ENCODE measurements at places on chromosomes 1 and 21.

- no peak for DNase-seq
These were observed 9.7 kb downstream of the RD3 start for GRCh38 chr1:211482306-211482705.

- DNase-seq, result no peak
These were observed 7.1 kb upstream of the ZSCAN20 start for GRCh38 chr1:33465316-33465715.

DNA sequence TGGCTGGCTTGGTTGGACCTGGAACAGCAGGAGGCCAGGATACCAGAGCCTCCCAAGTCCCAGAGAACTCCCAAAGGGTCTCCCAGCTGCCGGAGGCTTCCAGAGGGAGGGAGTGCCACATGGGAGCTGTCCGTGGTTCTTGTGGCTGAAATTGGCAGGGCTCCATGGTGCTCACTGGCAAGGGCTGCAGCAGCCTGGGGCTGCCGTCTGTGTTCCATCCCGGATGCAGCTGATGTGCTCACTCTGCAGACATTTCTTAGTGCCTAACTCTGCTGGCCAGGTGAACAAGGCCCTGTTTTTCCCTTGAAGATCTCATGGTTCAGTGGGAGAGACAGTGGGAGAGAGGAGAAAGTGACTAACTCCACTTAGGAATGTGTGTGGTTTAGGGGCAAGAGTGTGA is 261.1 kb downstream of the CAMTA1 start:
- DNase-seq, result peak; percentile 28

DNA sequence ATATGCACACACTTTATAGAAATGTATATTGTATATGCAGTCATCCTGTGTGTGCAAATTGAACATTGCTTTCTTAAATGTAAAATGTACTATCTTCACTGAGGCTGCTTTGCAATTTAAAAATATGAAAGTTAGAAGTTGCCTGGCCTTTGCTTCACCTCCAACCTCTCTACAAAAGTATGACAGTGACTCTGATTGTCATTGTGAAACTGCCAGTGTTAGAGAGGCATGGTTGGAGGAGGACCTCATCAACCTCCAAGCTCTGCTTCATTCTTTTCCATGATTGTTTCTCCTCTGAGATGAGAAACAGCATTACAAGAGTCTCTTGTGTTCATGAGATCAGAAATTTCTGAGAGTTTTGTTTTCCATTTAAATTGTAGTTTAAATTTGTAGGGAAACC is 185.5 kb downstream of the ZC3H11B start:
- no peak for DNase-seq

GRCh38 chr1:85453640-85454194 is 11.2 kb downstream of the DDAH1 start:
- no peak for DNase-seq

- no peak for DNase-seq
These were observed 19.6 kb upstream of the KCNQ4 start for GRCh38 chr1:40763742-40764532.

- no peak for DNase-seq
These were observed 104.4 kb downstream of the PHTF1 start for GRCh38 chr1:113654883-113655282.

- no peak for DNase-seq
These were observed 66.8 kb upstream of the ANGPTL1 start for GRCh38 chr1:178937695-178938094.

DNA sequence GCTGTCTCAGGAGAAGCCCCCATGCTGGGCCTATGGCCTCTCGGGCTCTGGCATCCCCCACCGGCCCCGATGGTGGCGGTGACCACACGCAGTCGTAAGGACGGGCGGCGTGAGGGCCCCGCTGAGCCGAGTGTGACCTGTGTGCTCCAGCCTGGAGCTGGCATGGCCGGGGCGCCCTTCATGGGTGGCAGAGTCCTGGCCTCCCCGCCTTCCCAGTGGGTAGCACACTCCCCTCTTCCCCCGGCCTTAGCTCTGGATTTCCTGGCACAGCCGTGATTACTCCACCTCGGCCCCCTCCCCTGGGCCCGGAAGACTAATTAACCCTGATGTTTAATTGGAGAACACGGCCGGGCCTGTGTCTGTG is 44.6 kb downstream of the SLX9 start:
- no peak for DNase-seq

- DNase-seq, result no peak
These were observed 23.5 kb downstream of the UBE2T start for GRCh38 chr1:202317941-202318925.

DNA sequence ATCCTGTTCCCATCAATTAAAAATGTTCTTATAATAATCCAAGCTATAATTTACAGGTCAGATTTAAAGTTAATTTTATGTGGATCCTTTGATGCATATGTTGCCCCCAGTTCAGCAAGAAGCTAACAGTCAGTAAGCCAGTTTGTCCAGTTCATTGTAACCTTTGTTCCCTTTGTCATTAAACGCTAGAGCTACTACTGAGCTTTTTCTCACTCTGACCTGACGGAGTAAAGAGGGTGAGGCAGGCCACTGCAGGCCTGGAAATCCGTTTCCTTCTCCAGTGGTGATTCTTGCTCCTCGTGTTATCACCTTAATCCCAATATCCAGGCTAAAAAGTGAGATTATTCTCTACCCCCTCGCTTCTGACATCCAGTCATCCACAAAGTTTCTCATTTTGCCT is 10.2 kb downstream of the YBX1 start:
- no peak for DNase-seq

- DNase-seq, result no peak
These were observed 75.5 kb upstream of the ANGPTL1 start for GRCh38 chr1:178946416-178946815.

- no peak for DNase-seq
These were observed 73.6 kb upstream of the LYST start for GRCh38 chr1:235940285-235940684.

DNA sequence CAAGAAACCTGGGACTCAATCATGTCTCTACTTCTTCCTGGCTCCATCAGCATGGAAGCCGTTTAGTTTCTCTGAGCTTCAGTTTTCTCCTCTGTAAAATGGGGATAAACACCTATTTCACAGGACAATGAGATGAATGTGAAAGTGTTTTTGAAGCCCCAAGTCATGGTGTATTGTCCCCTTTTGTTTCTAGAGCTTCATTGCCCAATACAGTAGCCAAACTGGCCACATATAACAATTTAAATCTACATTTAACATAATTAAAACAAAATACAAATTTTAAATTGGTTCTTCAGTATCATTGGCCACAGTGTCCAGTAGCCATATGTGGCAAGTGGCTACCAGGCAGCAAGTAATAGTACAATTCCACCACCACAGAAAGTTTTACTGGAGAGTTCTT is 2.3 kb upstream of the EFCAB14 start:
- no peak for DNase-seq

DNA sequence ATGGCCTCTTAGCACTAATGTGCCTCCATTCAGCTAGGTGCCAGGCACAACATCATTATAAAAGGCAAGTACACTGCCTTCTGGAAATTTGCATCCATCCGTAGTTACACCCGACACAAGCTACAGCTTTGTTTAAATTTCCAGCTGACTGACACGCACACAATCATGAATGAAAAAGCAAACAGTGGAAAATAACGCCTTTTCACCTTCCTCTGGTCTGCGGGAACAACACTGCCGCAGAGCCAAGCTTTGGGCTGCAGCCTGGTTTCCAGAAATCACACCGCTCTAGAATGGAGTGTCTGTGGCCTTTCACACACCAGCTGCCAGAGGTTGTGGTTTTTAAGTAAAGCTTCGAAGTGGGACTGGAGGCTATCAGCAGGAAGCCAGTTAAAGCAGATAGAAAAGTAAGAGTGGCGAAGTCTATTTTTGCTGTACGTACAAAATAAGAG is 142.8 kb upstream of the COA6 start:
- DNase-seq, result no peak

DNA sequence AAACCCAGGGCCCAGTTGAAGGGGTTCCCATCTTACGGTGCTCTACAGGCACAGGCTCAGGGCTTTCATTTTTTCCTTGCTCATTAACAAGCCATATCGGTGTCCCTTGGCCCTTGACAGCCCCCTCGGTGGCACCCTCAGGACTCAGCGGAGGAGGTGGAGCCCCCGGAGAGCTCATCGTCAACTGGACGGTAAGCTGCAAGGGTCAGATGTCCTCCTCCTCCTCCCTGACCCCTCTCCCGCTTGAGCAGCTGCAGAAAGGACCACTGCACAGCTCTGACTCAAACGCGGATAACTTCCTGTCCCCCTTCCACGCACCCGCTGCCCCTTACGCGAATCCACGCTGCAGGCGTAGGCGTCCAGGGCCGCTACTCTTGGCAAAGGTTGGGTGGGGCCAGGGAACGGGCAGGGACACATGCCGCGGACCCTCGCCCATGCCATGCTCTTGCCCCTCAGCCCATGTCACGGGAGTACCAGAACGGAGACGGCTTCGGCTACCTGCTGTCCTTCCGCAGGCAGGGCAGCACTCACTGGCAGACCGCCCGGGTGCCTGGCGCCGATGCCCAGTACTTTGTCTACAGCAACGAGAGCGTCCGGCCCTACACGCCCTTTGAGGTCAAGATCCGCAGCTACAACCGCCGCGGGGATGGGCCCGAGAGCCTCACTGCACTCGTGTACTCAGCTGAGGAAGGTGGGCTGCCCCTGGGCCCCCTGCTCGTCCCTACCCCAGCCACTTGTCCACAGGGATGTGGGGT is 14.7 kb downstream of the TMEM81 start:
- no peak for DNase-seq

DNA sequence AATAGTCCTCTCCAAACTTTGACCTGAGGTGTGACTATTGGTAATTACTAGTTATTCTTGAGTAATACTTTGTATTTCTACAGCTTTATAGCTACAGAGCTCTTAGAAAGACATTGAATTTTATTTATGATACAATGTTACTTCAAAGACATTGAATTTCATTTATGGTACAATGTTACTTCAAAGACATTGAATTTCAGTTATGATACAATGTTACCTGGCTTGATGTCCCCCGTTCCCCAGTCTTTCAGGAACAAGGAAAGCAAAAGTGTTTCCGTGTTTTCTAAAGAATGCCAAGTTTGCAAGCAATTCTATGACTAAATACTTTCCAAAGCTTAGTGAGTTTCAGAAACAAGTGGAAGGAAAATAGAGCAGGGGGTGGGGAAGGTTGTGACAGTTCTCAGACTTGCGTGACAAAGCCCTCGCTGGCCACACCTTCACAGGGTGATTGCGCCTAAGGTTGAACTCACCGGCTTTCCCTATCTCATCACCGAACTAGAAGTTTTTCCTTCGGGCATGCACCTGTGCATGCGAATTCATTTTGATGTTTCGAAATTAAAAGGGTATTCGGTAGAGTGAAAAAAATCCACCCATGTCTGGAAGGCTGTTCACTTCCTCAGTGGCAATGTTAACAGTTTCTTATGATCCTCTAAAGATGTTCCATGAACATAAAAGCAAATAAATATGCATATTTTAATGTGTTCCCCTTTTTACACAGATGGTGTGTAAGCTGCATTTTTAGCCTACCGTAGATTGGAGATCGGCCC is 909 bp upstream of the PAXBP1 start:
- DNase-seq, result no peak

- DNase-seq, result no peak
These were observed 25.5 kb upstream of the GTF2B start for GRCh38 chr1:88916883-88917282.

- DNase-seq, result no peak
These were observed 9.5 kb downstream of the RNU1-2 start for GRCh38 chr1:16905110-16905867.

- no peak for DNase-seq
These were observed 26.4 kb upstream of the RUNX1 start for GRCh38 chr21:35075546-35075945.

DNA sequence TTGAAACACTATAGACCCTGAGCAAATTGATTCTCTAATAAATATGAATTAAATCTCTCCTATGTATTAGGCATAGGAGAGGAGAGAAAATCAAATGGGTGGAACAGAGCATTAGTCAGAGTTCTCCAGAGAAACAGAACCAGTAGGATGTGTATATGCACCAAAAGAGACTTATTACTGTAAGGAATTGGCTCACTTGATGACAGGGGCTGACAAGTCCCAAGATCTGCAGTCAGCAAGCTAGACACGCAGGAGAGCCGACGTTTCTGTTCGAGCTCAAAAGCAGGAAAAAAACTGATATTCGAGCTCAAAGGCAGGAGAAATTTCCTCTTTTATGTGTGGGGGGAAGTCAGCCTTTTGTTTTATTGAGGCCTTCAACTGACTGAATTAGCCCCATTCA is 259.2 kb upstream of the KAZN start:
- DNase-seq, result no peak

- DNase-seq, result peak; percentile 43
These were observed 216.0 kb downstream of the DYRK1A start for GRCh38 chr21:37582590-37582989.

- DNase-seq, result no peak
These were observed 23.3 kb downstream of the SLC44A3 start for GRCh38 chr1:94843430-94843829.

- peak; percentile 88 for DNase-seq
These were observed 101.8 kb downstream of the NFIA start for GRCh38 chr1:61184040-61184713.

GRCh38 chr1:247646867-247647266 is 32.7 kb downstream of the OR13G1 start:
- DNase-seq, result no peak

GRCh38 chr1:38005195-38006007 is at the start of gene FHL3:
TSS of gene FHL3 (minus strand) at chr1:38005514. CDS start at chr1:37999412, 6,102 bp downstream.
- DNase-seq, result no peak

DNA sequence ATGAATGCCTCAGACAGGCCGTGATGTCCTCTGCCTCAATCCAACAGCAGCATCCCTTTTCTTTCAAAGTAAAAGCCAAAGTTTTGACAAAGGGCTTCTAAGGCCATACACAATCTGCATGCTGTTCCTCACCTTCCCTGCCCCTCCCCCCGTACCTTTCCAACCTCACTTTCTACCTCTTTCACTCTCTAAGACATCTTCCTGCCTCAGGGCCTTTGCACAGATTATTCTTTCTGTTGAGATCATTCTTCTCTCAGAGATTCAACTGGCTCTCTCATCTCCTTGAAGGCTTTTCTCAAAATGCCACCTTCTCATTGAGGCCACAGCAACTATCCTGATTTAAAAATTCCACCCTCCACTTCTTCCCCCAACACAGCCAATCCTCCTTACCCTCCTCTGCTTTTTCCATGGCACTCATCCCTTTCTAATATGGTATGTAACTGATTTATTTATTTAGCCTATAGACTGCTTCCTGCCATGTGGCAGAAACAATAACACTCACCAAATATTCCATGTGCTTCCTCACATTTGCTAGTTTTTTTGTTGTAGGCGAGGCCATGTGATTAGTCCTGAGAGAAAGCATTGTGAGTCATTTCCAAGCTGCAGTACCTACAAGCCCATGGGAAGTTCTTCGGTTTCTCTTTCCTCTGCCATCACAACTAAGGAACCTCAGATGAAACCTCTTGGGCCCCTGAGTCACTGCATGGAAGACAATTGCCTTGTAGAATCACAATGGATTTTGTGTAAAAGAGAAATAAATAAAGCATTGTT is 58.7 kb upstream of the GADD45A start:
- DNase-seq, result peak; percentile 39

GRCh38 chr1:29121936-29122681 is 1.6 kb downstream of the TMEM200B start:
- DNase-seq, result no peak

- DNase-seq, result no peak
These were observed 553.6 kb downstream of the NUF2 start for GRCh38 chr1:163875200-163875926.

- DNase-seq, result no peak
These were observed 28.1 kb downstream of the ADARB1 start for GRCh38 chr21:45102391-45102932.

Data from smooth muscle cell of the brain vasculature (primary cell).